ENCODE measurements at places on chromosomes 12 and 14. TPM values are rescaled to one million over a fixed set of nuclear protein-coding genes. Genes with fewer than 3 reads are reported as not detected.

GRCh38 chr14:89915114-89915878 is 39.2 kb downstream of the EFCAB11 start:
- no peak for DNase-seq

Gene SOAT2
- 0.12 TPM for total RNA-seq

DNA sequence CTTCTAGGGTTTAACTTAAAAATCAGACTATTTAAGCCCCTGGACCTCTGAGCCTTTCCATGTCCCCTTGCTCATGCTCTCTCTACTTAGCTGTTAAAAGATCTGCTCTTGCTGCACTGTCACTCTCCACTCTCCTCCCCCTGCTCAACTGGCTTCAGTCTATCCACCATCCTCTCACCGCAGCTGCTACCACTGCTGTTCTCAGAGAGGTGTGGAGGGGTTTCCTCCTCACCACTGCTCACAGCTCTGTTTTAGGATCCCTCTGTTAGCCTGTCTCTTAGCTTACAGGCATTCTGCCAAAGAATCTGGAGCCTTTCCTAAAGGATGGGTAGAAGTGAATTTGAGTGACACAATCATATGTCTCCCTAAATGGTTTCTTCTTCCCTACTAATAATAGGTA is 43.7 kb upstream of the ATP2B1 start:
- DNase-seq, result no peak

DNA sequence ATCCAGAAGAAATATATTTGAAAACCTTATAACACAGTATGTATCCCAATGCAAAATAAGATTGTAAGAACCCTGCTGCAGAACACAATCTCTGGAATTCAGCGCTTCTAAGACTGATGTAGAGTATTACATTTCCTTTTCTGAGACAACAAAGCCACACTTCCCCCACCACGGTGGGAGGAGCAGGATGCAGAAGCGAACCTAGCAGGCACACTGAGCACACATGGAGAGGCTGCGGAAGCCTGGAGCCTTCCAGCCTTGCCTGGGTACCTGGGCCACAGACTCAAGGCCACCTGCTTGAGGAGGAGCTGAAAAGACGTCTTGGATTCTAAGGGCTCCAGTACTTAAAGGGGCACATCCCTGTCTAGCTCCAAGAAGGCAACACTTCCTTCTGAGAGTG is 46.4 kb downstream of the TCHP start:
- DNase-seq, result no peak

GRCh38 chr12:79055926-79056674 is 191.5 kb downstream of the SYT1 start:
- no peak for DNase-seq

Gene RERGL
- 0.94 TPM for total RNA-seq

Data from left ventricle myocardium superior (tissue), 1 donor.